ENCODE measurements at places on chromosomes 7 and 10.

GRCh38 chr7:120916121-120916520, 34.5 kb upstream of the ING3 start:
- no peak for DNase-seq

GRCh38 chr7:8423057-8423456, 10.4 kb upstream of the NXPH1 start:
- no peak for DNase-seq

DNA sequence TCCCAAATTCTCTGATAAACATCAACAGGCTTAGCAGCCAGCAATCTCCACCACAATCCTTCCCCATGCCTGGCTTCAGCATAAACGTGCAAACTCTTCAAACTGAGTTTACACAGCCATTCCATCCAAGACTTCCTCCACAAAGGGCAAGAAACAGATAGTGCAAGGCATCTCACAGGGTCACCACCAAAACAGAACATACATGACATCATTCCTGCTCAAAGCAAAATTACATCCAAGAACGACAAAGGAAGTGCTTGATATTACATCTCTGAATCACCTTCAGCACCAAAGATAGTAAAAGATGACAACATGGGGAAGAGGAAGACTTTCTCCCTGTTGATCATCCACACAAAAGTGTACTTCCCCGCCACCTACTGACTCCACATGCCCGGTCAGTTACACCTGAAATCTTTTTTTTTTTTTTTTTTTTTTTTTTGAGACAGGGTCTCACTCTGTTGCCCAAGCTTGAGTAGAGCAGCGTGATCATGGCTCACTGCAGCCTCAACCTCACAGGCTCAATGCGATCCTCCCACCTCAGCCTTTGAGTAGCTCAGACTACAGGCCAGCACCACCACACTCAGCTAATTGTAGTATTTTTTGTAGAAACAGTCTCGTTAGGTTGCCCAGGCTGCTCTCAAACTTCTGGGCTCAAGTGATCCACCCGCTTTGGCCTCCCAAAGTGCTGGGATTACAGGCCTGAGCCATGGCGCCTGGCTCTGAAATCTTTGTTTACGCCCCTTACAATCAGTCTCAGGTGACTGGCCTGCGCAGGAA, 127.5 kb downstream of the PARD3 start:
- no peak for DNase-seq

DNA sequence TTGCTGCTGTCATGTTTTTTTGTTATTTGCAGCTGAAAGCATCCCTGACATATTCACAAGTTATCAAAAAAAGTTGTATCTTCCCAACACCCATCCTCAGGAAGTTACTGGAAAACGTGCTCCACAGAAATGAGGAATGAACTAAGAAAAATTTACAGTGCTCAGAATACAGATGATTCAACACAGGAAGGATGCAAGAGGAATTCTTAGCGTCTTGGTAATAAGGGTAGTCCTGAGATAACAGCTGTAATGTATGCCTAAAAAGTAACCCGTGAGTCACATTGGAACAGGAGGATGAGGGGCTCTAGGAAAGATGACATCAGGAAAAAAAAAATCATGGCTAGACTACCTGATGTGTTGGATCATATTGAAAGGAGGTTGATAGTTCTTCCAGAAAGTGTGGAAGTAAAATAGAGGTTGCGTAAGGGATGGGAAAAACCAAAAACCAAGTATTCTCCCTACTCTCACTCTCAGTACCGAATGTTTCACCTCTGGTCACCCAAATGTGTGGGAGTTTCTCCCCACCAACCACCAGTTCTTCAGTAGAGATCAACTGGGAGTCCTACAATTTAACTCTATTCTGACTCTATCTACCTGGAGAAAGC, 3.9 kb downstream of the ADAM12 start:
- peak; percentile 65 for DNase-seq

- DNase-seq, result no peak
These were observed 65.6 kb downstream of the POM121L12 start for GRCh38 chr7:53101026-53101425.

DNA sequence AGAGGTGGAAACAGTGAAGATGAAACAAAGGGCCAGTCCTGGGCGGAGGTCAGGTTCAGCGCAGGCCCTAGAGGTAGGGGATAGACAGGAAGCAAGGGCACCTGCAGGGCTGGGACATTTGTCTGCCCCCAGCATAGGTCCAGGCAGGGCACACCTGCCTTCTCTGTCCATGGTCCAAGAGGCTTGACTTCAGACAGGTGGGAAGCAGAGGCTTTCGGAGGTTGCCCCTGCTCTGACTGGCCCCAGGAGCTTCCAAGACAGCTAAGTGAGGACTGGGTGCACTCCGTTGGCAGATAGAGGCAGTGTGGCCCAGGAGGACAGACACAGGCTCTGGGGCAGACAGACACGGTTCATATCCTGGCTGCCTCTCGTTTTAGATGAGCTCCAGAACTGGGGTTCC, 71.6 kb upstream of the GRB10 start:
- no peak for DNase-seq

- DNase-seq, result no peak
These were observed 135.2 kb downstream of the ADCY1 start for GRCh38 chr7:45709168-45710042.

GRCh38 chr10:80409121-80409520, 770 bp downstream of the PRXL2A start:
- DNase-seq, result no peak

- DNase-seq, result no peak
These were observed 162.6 kb upstream of the GDF10 start for GRCh38 chr10:47137311-47137851.

GRCh38 chr7:37320140-37320847, 128.4 kb downstream of the ELMO1 start:
- no peak for DNase-seq

DNA sequence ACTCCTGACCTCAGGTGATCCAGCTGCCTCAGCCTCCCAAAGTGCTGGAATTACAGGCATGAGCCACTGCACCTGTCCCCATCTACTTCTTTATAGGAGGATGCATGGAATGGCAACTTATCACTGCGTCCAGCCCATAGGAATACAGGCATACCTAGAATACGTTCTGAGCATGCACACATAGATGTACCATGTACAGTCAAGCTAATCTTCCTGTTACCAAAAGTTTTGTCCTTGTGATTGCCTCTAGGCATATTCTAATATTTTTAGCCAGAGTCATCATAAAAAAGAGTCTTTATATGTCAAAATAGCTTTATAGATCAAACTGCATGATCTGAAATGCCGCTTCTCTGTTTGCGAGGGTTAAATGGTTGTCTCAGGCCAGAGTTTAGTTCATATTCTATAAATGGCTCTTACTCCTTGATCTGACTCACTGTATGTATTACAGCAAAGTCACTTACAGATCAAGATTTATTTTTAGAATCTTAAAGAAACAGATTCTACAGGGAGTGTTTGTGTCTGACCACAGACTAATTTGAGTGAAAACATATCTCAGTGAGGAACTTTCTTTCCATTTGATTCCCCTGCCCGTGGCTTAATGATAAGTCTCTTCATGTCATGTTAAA, 210.9 kb downstream of the CREB5 start:
- peak; percentile 29 for DNase-seq

- DNase-seq, result no peak
These were observed 68.5 kb downstream of the CXCL12 start for GRCh38 chr10:44316187-44316921.

- DNase-seq, result no peak
These were observed 785.2 kb downstream of the NRG3 start for GRCh38 chr10:82660205-82660604.

GRCh38 chr7:98217623-98218582, 6.7 kb downstream of the BHLHA15 start:
- no peak for DNase-seq

GRCh38 chr10:117457071-117457810, 82.0 kb upstream of the PDZD8 start:
- no peak for DNase-seq

All from kidney capillary endothelial cell (primary cell).